Lung microvascular endothelial cell (primary cell): ENCODE measurements at places on chromosomes 5 and 9. TPM values are rescaled to one million over a fixed set of nuclear protein-coding genes. Genes with fewer than 3 reads are reported as not detected.

The BAG1 gene
- total RNA-seq = 32.0 and 44.4 TPM in 2 replicates

The ZDHHC11 gene
- 0.22 and 0.60 TPM in 2 replicates for total RNA-seq

The SLC1A3 gene
- 0.22 TPM in 1 of 2 replicates, not detected in the other for total RNA-seq

The CYSRT1 gene
- total RNA-seq = under 0.01 and 0.20 TPM in 2 replicates

The KIF20A gene
- total RNA-seq = 8.1 and 28.1 TPM in 2 replicates

The HSPA4 gene
- 74.8 and 79.1 TPM in 2 replicates for total RNA-seq

The NSG2 gene
- not detected in 2 replicates for total RNA-seq

The RASEF gene
- under 0.01 TPM in 2 replicates for total RNA-seq

The PLK2 gene
- 546 and 594 TPM in 2 replicates for total RNA-seq

The PWWP2A gene
- 7.2 and 13.7 TPM in 2 replicates for total RNA-seq

The ENC1 gene
- 11.1 and 29.9 TPM in 2 replicates for total RNA-seq

The STC2 gene
- 10.0 and 36.3 TPM in 2 replicates for total RNA-seq

The SV2C gene
- total RNA-seq = 0.20 TPM in 1 of 2 replicates, not detected in the other

The TMC1 gene
- total RNA-seq = 0.20 and 0.22 TPM in 2 replicates

The MAP1B gene
- 41.1 and 41.4 TPM in 2 replicates for total RNA-seq

The FAT2 gene
- total RNA-seq = not detected in 2 replicates

The GLRA1 gene
- total RNA-seq = not detected in 2 replicates

The LSM11 gene
- total RNA-seq = 5.0 and 5.4 TPM in 2 replicates

The GAS1 gene
- 0.87 and 1.6 TPM in 2 replicates for total RNA-seq

The FIBCD1 gene
- not detected in 2 replicates for total RNA-seq

The LURAP1L gene
- total RNA-seq = 1.7 and 2.0 TPM in 2 replicates

The SOWAHA gene
- not detected in 2 replicates for total RNA-seq

The SPATA31E1 gene
- total RNA-seq = not detected in 2 replicates

The CERT1 gene
- 19.6 and 40.5 TPM in 2 replicates for total RNA-seq
